ENCODE measurements at places on chromosomes 12 and 14.

DNA sequence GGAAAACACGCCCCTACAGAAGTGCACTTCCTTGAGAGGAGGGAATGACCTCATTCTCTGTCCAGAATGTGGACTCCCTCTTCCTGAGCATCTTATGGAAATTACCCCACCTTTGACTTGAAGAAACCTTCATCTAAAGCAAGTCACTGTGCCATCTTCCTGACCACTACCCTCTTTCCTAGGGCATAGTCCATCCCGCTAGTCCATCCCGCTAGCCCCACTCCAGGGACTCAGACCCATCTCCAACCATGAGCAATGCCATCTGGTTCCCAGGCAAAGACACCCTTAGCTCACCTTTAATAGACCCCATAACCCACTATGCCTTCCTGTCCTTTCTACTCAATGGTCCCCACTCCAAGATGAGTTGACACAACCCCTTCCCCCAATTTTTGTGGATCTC, 5.0 kb upstream of the INHBE start:
- no peak for DNase-seq

DNA sequence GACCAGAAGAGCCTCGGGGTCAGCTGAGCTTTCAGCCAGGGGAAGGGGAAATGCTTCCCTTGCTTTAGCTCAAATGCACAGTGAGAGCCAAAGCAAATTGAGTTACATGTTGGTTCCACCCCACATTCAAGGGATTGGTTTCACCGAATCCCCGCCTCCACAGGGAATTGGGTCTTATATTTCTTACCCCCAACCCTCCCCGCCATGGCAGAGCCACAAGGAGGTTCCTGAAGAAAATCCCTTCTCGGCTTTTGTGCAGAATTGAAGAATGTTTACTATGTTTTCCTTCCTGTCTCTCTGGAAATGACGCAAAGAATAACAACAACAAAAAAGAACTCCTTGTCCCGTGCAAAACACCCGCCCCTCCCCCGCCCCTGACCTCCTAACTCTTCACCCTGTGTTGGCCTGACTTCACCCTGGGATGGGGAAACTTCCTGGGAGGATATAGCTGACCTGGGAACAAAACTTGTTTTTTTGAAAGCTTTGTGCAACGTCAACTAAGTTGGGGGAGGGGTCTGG, 21.9 kb upstream of the CIPC start:
- no peak for DNase-seq

GRCh38 chr12:70043490-70044138, 199.6 kb upstream of the CNOT2 start:
- DNase-seq = no peak

- no peak for DNase-seq
Observed at GRCh38 chr12:43795716-43796280, 10.3 kb downstream of the TWF1 start.

DNA sequence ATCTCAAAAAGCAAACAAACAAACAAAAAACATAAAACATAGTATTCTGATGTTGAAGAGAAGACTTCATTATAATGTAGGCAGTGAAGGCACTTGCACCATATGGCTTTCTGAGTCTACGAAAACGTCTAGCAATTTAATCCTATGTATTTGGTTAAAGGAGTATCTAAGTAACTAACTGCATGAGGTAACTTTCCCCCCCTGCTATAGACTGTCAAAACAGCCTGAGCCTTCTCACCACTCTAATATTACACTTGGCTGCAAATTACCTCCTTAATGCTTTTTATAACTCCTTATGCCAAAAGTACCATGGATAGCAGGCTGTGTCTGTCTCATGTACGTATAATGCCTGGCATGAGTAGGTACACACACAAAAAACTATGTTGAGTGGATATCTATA, 607.6 kb upstream of the FLRT2 start:
- no peak for DNase-seq

- DNase-seq = no peak
Observed at GRCh38 chr12:92533280-92533890, 169.4 kb upstream of the PLEKHG7 start.

GRCh38 chr12:79439175-79439825, 251.5 kb downstream of the PAWR start:
- no peak for DNase-seq
